ENCODE measurements at places on chromosomes 5 and 9.

DNA sequence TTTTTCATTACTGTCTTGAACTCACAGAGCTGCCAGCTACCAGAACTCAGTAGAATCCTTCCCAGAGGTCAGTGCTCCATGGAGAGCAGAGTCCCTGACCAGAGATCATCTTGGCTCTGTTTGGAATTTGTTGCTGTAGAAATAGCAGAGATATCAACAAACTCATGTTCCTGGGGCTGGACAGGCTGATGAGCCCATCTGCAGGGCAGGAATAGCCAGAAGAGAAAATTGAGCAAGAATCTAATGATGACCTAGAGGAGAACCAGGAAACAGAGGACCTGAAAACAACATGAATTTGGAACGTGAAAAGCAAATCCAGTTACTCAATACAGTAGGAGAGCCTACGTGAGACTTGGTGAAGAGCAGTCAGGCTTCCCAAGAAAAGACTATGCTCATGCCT, 437.8 kb downstream of the PLK2 start:
- DNase-seq: peak; percentile 36

GRCh38 chr9:88753691-88754367, 218.9 kb downstream of the NXNL2 start:
- no peak for DNase-seq

GRCh38 chr9:87549791-87550190, 52.1 kb downstream of the DAPK1 start:
- DNase-seq: no peak

GRCh38 chr5:143707806-143708205, 104.2 kb upstream of the HMHB1 start:
- DNase-seq: peak; percentile 69

- DNase-seq: peak; percentile 93
Measured at GRCh38 chr9:4077499-4078102, 222.3 kb downstream of the GLIS3 start.

- peak; percentile 57 for DNase-seq
Measured at GRCh38 chr5:71471193-71471592, 15.7 kb downstream of the BDP1 start.

DNA sequence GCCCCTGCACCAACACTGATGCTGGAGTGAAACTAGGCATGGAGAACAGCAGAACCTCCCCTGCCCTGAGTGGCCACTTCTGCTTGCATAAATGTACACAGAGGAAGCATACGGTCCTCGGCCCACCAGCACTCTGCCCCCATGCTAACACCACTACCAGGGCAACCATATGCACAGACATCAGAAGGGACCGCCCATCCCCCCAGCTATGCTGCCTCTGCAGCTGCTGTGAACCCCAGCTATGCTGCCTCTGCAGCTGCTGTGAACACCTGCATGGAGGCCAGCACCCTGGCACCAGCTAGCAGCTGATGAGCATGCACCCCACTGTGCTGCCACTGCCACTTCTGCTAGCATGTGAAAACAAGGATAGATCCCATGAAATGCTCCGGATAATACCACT, 250.3 kb downstream of the TUSC1 start:
- DNase-seq: no peak

DNA sequence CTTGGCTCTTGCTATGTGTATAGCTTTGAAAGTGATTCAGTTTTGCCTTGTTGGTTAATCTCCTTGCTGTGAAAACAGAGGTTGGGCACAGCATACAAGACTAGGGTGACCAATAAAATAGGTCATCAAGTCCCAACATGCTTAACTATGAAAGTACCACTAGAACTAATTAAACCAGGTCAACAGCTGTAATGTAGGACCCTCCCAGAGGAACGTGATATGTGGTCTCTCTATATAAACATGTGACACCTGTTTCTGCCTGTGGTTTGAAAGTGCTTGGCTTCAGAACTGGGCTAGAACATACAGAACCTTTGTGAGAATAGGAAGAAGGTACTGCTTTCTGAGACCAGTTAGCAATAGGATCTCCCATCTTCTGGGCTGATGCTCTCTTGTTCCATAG, 297.1 kb downstream of the FBXL7 start:
- DNase-seq: no peak

DNA sequence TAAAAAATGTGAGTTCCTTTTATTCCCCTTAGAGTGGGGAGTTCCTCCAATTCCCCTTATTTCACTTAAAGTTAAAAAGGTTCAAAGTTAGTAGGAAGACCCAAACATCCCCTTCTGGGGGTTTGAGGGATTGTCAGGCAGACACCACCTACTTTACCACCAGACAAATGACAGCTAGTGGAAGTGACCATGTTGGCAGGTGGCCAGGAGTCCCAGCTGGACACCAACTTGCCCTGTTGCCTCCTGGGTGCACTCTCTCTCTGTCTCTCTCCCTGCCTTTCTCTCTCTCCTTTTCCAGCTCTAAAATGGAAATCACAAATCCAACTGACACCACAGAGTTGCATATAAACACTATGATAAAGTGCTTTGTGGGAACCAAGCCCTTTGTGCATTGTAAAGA, 307.7 kb upstream of the TLE4 start:
- DNase-seq: no peak

DNA sequence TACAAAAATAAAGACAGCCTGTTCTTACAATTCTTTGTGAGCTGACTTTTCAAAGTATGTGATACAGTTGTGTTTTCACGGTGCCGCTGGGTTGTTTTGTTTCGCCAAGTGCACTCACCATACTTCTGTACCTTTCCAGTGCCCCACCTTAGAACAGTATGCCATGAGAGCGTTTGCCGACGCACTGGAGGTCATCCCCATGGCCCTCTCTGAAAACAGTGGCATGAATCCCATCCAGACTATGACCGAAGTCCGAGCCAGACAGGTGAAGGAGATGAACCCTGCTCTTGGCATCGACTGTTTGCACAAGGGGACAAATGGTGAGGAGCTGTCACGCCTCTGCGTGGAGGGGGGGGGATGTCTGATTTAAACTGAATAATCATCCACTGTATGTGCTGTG, 12.9 kb downstream of the CCT5 start:
- DNase-seq: no peak

DNA sequence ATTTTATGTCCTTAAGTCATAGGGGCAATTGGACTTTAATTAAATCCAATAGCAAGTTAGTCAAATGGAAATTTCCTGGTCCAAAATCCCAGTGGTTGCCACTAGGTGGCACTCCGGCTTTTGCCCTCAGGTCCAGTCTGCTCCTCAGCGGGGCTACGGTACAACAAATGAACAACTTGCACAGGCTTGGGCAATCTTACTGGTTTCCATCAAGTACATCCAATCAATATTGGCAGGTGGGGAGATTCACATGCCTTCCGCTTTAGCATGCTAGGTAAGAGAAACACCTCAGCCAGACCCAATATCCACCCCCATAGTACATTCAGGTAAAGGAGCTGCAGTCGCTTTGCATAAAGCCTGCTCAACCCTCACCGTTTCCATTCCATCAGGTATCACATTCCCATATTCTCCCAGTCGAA, 6.3 kb upstream of the MXD3 start:
- DNase-seq: peak; percentile 88

- DNase-seq: peak; percentile 96
Measured at GRCh38 chr5:149212198-149212951, 59.3 kb upstream of the AFAP1L1 start.

DNA sequence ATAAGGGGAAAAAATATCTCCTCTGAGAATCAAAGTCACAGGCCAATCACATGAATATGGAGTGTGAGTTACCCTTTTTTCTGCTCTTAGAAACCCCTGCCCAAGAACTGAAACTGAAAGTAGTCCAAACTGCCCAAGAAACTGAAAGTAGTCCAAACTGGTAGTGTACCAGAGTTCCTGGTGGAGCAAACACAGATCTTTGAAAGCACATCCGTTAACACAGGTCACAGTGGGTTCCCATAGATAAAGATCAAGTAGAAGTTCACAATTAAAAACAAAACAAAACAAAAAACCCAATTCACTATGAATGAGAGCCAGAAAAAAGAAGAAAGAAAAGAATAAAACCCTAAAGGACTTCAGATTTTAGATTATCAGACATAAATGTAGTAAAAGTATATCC, 332.4 kb upstream of the EFNA5 start:
- peak; percentile 50 for DNase-seq

DNA sequence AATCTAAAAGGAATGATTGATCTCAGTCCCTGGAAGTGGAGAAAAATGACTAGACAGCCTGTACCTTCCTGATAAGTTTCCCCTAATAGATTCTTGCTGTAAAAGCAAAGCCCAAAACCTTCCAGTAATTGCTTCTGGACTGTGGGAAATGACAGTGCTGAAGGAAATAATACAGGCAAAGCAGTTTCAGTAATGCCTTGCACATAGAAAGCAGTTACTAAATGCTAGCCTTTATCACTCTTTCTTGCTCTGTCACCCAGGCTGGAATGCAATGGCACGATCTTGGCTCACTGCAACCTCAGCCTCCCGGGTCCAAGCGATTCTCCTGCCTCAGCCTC, 50.3 kb downstream of the MAP1B start:
- no peak for DNase-seq

DNA sequence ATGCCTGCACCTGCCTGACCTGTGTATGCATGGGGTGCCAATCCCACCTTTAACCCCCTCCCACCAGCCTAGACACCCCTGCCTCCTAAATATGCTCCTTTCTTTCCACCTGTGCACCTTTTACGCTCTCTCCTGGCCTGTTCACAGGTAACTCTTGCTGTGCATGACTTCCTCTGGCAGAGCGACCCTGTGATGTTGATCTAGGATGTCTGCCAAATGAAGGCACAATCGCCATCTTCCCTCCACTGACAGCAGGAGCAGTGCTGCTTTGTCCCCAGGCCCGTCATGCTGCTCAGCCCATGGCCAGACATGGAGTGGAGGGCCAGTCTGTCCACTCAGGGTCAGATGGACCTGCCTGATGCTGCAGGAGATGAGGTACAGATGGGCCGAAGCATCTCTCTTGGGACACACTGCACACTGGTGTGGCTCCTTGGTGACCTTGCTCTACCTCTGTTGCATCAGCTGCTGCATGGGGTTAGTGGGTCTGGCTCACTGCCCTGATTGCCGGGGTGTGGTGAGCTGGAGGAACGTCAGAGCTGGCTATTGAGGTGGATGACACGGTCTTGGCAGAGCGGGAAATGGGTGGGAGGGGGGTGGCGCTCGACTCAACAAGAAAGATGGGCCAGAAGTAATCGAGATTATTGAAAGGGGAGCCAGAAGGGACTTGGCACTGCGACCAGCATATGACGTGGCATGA, 101.7 kb upstream of the PITX1 start:
- DNase-seq: peak; percentile 38

DNA sequence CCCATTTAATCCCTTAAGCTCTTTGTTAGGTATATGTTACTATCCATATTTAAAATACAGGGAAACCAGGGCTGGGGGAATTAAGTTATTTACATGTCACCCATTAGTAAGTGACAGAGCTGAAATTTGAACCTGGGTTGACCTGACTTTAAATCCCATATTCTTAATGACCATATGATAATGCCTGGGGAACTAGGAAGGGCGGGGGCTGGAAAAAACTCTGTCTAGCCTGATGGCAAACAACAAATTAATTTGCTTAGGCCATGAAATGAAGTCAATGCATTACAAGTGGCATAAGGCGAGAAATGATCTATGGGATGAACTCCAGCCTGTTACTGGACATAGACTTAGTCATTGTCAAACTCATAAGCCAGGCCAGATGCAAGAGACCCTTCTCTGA, 325.7 kb upstream of the WWC1 start:
- DNase-seq: no peak

Data from fibroblast of pulmonary artery (primary cell).